ENCODE measurements at places on chromosomes 12 and 14. TPM values are rescaled to one million over a fixed set of nuclear protein-coding genes. Genes with fewer than 3 reads are reported as not detected.
A peak's percentile ranks its signal among the peaks of the same experiment; 100 is the strongest.

- H3K27ac ChIP-seq: no peak overlapping the region
- H3K4me3 ChIP-seq: no peak overlapping the region
- no peaks in the 10 kb centered on the region for H3K27me3 ChIP-seq
- no peak for DNase-seq
- no peaks in the 10 kb centered on the region for H3K36me3 ChIP-seq
Measured at GRCh38 chr12:62767496-62767895, 167.5 kb downstream of the PPM1H start.

DNA sequence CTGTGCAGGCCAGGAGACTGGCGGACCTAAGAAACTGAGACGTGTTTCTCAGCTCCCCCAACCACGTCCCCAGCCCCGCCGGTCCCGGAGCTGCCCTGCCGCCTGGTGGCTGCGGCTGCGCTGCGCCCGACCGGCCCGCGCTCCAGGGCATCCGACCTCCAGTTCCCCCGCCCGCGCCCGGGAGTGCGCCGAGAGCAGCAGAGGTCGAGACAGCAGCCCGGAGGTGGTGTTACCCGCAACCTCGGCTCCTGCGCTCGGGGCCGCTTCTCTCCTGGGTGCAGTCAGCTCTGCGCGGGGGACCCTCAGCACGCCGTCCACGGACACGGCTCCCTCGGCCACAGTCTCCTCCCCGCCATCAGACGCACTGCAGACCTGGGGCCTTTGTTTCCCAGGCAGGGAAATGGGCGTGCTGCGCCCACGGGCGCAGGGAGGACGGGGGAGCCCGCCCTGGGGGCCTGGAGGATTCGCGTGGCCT lies 21.6 kb upstream of the GPR132 start:
- H3K4me3 ChIP-seq: peak overlapping the region; percentile 23
- H3K36me3 ChIP-seq: no peaks in the 10 kb centered on the region
- peaks cover 23% of the 10 kb centered on the region for H3K4me1 ChIP-seq
- H3K27ac ChIP-seq: peak overlapping the region; percentile 26
- H3K27me3 ChIP-seq: no peaks in the 10 kb centered on the region

DNA sequence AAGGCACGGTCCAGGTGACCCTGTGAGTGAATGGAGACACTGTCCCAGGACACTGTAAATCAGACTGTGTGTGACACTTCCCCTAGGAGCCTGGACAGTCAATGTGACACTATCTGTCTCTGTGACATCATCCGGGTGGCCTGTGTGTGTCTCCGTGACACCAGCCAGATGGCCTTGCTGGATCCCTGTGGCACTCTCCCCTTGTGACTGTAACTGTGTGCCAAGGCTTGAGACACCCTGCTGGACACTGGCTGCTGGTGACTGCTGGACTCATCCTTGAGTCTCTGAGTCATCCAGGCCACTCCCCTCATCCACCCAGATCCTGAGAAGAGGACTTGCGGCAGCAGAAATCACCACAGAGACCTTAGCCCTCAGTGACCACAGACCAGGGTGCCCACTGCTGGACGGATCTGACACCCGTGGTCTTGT lies 51.6 kb downstream of the MVK start:
- no peak overlapping the region for H3K27ac ChIP-seq
- DNase-seq: no peak
- H3K4me1 ChIP-seq: no peaks in the 10 kb centered on the region
- no peaks in the 10 kb centered on the region for H3K36me3 ChIP-seq
- no peak overlapping the region for H3K4me3 ChIP-seq
- peaks cover 4% of the 10 kb centered on the region for H3K27me3 ChIP-seq

- H3K4me3 ChIP-seq: no peak overlapping the region
- H3K36me3 ChIP-seq: no peaks in the 10 kb centered on the region
- H3K27ac ChIP-seq: no peak overlapping the region
- peak; percentile 72 for DNase-seq
Measured at GRCh38 chr14:67837011-67837624, 17.5 kb downstream of the RAD51B start.

The C14orf39 gene
- total RNA-seq: not detected

The TMPRSS12 gene
- total RNA-seq: not detected

The OAS2 gene
- 77.4 TPM for total RNA-seq

- no peaks in the 10 kb centered on the region for H3K4me1 ChIP-seq
- H3K36me3 ChIP-seq: no peaks in the 10 kb centered on the region
- DNase-seq: no peak
- H3K27ac ChIP-seq: no peak overlapping the region
- no peaks in the 10 kb centered on the region for H3K27me3 ChIP-seq
Measured at GRCh38 chr14:93709249-93709648, 79.0 kb downstream of the PRIMA1 start.

The TAS2R50 gene
- 0.80 TPM for total RNA-seq

DNA sequence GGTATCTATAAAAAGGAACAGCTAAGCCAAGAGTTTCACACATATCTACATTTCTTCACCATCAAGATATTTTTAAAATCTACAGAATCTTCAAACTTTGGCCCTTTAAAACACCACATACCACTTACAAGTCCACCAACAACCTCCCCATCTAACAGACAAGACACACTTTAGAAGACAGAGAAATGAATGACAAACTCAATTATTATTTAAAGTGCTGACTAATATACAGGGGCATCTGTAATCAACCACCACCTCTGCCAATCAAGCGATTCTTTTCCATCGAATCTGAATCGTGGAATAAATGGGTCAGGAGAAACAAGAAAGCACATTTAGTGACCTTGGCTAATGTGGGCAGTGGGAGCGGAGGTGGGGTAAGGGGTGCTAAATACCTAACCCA lies 7.7 kb downstream of the SETD3 start:
- H3K27ac ChIP-seq: no peak overlapping the region
- no peaks in the 10 kb centered on the region for H3K36me3 ChIP-seq
- no peaks in the 10 kb centered on the region for H3K27me3 ChIP-seq
- no peak overlapping the region for H3K4me3 ChIP-seq
- no peak for DNase-seq

The REM2 gene
- total RNA-seq: 4.4 TPM

- H3K27ac ChIP-seq: no peak overlapping the region
- no peak for DNase-seq
- no peaks in the 10 kb centered on the region for H3K27me3 ChIP-seq
- H3K36me3 ChIP-seq: no peaks in the 10 kb centered on the region
Measured at GRCh38 chr12:39875721-39876120, 230.2 kb downstream of the SLC2A13 start.

DNA sequence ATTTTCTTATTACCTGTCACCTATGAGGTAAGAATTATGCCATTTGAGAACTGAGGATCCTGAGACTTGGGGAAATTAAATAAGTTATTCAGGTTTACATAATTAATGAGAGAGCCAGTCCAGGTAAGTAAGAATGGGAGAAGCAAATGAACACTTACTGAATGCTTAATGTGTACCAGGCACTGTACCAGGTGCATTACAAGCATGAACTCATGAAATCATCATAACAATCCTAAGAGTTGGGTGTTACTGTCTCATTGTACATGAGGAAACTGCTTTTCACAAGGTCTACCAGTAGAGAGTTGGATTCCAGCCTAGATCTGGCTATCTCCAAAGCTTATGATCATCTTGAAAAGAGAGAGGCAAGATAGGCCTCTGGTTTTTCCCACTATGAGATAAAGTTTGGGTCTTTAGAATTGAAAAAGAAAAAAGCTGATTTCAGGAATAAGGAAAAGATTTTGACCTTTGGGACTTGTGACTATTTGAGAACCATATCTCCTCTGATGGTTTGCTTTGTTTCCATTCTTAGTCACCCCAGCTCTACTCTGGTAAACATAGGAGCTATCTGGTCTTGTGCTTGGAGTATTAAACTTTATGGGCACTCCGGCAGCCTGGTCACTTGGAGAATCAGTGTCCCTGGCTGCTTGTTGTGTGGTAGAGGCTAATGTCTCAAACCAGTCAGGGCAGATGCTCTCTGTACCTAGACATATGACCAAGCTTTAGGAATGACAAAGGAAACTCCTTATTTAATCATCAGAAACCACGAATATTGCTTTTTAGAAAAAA lies 48.0 kb downstream of the PTHLH start:
- H3K27me3 ChIP-seq: no peaks in the 10 kb centered on the region
- H3K36me3 ChIP-seq: no peaks in the 10 kb centered on the region
- no peak overlapping the region for H3K4me3 ChIP-seq
- DNase-seq: no peak
- H3K27ac ChIP-seq: no peak overlapping the region
- H3K4me1 ChIP-seq: no peaks in the 10 kb centered on the region

DNA sequence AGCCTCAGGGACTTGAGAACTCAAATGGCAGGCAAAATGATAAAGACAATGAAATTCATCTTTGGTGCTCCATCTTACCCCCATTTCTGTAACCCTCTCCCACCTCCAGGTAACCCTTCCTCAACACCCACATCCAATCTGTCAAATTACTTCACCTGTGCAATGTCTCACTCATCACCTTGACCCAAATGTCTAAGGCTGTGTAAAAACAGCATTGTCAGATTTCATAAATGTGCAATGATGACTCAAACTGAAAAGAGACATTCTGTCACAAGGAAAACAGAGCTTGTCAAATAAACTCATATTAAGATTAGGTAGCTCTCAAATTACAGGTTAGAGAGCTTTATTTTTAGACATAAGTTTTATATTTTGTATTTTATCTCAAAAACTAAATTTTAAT lies 19.9 kb upstream of the COCH start:
- no peaks in the 10 kb centered on the region for H3K27me3 ChIP-seq
- no peak for DNase-seq
- H3K4me1 ChIP-seq: no peaks in the 10 kb centered on the region
- H3K27ac ChIP-seq: no peak overlapping the region
- no peak overlapping the region for H3K4me3 ChIP-seq

- H3K27me3 ChIP-seq: no peaks in the 10 kb centered on the region
- no peak overlapping the region for H3K4me3 ChIP-seq
- no peak for DNase-seq
- no peaks in the 10 kb centered on the region for H3K36me3 ChIP-seq
- peaks cover 80% of the 10 kb centered on the region for H3K4me1 ChIP-seq
Measured at GRCh38 chr14:64700894-64701293, 3.3 kb upstream of the PLEKHG3 start.

DNA sequence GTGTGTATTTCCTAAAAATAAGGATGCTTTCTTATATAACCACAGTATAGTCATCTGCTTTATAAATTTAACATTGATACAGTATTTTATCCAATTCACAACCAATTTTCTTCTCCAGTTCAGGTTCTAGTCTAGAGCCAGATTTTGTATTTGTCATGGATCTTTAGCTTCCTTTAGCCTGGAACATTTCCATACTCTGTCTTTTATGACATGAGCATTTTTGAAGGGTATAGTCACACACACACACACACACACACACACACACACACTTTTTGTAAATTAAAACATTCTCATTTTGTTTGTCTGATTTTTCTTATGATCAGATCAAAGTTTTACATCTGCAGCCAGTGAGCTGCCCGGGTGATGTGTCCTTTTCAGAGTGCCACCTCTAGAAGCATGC lies 25.4 kb downstream of the CGRRF1 start:
- no peak for DNase-seq
- peaks cover 7% of the 10 kb centered on the region for H3K36me3 ChIP-seq
- H3K27me3 ChIP-seq: no peaks in the 10 kb centered on the region
- H3K4me3 ChIP-seq: no peak overlapping the region
- no peak overlapping the region for H3K27ac ChIP-seq
- no peaks in the 10 kb centered on the region for H3K4me1 ChIP-seq

The OAS3 gene
- total RNA-seq: 20.3 TPM

- peaks cover 58% of the 10 kb centered on the region for H3K4me1 ChIP-seq
- peak overlapping the region; percentile 83 for H3K4me3 ChIP-seq
- DNase-seq: peak; percentile 51
- H3K27me3 ChIP-seq: no peaks in the 10 kb centered on the region
- H3K36me3 ChIP-seq: no peaks in the 10 kb centered on the region
Measured at GRCh38 chr12:89351489-89352241, 636 bp downstream of the DUSP6 start.

DNA sequence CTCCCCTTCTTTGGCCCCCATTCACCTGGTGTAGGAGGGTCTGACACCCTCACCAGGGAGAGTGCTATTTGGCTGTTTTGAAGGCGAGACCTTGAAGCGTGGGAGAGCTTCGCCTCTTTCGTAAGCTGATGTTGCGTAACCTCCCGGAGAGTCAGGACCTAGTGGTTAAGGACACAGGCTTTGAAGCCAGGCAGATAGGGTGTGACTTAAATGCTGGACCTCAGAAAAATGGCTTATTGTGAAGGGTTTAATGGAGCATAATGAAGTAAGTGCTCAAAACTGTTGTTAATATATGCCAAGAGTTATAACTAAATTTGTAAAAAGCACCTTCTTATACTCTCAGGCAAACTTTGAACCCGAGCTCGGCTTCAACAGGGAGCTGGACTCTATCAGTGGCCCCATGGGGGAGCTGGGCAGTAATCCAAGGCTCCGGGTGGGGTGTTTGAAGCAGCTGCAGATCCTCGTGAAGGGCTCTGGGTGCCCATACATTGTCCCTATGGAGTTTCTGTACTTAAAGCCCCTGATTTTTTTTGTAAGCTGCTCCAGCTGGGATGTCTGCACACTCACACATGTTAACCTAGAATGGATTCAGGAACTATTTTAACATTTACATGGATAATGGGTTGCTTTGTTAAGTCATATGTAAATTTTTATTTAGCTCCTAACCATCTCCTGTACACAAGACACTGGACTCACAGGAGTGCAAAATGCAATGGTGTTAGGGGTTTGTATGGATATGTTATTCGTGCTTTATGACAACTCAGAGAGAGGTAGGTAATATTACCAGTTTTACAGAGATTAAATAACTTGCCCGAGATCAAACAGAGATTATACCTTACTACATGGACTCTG lies 26.0 kb downstream of the PPFIBP1 start:
- no peaks in the 10 kb centered on the region for H3K4me1 ChIP-seq
- H3K27ac ChIP-seq: no peak overlapping the region
- H3K27me3 ChIP-seq: no peaks in the 10 kb centered on the region
- H3K36me3 ChIP-seq: no peaks in the 10 kb centered on the region

DNA sequence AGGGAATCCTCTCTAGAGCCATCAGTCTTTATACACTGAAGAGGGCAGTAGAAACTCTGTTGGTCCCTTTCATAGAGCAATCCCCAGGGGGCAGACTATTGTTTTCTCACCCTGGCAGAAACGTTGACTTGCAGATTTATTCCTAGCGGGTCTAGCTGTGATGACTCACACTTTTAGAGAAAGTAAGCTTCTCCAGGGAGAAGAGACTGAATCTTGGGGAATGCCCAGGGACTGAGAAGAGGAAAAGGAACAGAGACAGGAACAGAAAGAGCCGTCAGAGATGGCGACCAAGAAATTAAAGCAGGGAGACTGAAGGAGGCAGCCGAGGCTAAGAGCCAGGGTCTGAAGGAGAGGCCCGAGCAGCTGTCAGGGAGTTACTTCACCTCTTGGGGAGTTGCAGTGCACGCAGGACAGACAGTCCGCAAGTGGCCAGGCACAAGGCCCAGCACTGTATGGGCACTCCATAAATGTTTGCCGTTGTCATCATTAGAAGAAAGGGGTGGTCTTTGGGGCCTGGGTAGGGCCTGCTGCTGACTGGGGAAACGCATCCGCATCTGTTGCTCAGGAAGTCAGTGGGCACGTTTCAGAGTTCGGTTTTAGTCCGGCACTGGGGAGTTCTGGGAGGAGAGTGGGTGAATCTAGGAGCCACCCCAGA lies 13.0 kb downstream of the PLEKHG6 start:
- no peak overlapping the region for H3K4me3 ChIP-seq
- H3K27ac ChIP-seq: no peak overlapping the region
- peaks cover 32% of the 10 kb centered on the region for H3K4me1 ChIP-seq
- peak; percentile 56 for DNase-seq
- H3K36me3 ChIP-seq: peaks cover 10% of the 10 kb centered on the region
